ENCODE measurements at places on chromosomes 1 and 21. TPM values are rescaled to one million over a fixed set of nuclear protein-coding genes. Genes with fewer than 3 reads are reported as not detected.
A peak's percentile ranks its signal among the peaks of the same experiment; 100 is the strongest.

Gene TMEM82
- 1.4 TPM for total RNA-seq

Gene NPHS2
- not detected for total RNA-seq

Gene CFHR4
- not detected for total RNA-seq

Gene MAP1LC3C
- total RNA-seq = 3.5 TPM

DNA sequence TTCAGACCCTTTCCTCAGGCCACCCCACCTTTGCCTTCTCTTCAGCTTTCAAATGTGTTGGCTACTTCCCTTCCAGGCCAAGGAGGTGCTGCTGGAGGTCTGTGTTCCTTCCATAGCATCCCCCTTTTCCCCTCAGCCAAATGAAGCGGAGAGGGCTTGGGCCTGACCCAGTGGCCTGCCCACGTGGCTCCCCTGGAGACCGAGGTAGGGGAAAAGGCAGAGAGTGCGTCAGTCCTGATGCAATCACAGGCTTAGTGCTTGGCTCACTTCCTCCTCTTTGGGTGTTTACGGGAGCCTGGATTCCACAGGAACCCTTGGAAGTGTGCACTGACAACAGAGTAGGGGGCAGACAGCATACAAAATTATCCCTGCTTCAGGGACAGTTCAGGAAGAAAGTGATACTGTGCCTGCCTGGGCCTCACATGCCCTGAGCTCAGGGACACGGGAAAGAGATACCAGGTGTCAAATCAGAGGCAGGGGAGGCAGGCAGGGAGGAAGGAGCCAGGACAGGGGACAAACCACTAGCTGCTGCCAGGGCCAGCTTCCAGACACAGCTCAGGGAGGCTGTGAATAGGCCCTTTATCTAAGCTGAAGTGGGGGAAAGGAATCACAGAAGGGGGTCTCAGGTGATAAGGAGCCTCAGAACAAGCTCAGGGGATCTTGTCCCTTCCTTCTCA, 16.6 kb upstream of the PTP4A2 start:
- H3K27ac ChIP-seq = no peak overlapping the region
- no peaks in the 10 kb centered on the region for H3K27me3 ChIP-seq
- no peaks in the 10 kb centered on the region for H3K36me3 ChIP-seq

DNA sequence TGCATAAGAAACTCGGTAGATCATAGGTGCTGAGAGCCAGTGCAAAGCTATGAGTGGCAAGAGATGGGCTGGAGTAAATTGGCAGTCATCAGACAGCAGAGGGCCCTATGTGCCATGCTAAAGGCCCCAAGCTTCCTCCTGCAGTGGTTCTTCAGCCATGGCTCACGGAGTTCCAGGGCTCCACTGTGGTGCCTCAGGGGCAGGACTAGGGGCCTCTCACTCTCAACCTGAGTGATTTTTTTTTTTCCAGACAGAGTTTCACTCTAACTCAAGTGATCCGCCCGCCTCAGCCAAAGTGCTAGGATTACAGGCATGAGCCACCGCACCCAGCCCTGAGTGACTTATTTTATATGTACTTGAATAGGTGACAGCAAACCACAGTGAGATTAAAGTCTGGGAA, 10.4 kb upstream of the GJA8 start:
- no peak overlapping the region for H3K27ac ChIP-seq
- no peak overlapping the region for H3K4me3 ChIP-seq
- no peaks in the 10 kb centered on the region for H3K36me3 ChIP-seq
- H3K27me3 ChIP-seq = no peaks in the 10 kb centered on the region
- peak; percentile 58 for DNase-seq
- no peaks in the 10 kb centered on the region for H3K4me1 ChIP-seq

DNA sequence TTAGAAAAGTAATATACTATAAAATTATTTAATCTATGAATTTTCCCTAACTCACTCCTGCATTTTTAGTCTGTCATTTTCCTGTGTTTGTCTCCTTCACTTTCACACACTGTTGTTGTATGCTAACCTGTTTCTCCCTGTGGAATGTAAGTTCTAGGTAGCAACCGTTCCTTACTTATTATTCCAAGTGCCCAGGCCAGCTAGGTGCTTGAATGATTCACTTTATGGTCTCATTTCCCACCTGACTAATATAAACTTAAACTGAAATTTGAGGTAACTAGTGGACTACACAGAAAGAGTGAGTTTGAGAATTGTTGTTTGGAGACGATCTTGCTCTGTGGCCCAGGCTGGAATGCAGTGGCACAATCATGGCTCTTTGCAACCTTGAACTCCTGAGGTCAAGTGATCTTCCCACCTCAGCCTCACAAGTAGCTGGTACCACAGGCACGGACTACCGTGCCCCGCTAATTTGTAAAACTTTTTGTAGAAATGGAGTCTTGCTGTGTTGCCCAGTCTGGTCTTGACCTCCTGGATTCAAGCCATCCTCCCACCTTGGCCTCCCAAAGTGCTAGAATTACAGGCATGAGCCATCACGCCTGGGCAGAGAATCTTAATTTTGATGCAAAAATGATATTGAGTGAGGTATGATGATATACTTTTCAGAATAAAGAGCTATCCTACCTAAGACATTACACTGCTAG, 1.9 kb downstream of the ZYG11B start:
- no peak overlapping the region for H3K27ac ChIP-seq
- H3K4me1 ChIP-seq = no peaks in the 10 kb centered on the region
- no peaks in the 10 kb centered on the region for H3K27me3 ChIP-seq
- H3K4me3 ChIP-seq = peak overlapping the region; percentile 3

DNA sequence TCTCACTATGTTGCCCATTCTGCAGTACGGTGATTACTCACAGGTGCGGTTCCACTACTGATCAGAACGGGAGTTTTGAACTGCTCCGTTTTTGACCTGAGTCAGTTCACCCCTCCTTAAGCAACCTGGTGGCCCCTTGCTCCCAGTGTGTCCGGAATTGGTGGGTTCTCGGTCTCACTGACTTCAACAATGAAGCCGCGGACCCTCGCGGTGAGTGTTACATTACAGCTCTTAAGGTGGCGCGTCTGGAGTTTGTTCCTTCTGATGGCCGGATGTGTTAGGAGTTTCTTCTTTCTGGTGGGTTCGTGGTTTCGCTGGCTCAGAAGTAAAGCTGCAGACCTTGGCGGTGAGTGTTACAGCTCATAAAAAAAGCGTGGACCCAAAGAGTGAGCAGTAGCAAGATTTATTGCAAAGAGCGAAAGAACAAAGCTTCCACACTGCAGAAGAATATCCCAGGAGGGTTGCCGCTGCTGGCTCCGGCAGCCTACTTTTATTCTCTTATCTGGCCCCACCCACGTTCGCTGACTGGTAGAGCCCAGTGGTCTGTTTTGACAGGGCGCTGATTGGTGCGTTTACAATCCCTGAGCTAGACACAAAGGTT, 17.6 kb upstream of the PARP1 start:
- no peaks in the 10 kb centered on the region for H3K27me3 ChIP-seq
- DNase-seq = no peak
- no peaks in the 10 kb centered on the region for H3K4me1 ChIP-seq
- no peaks in the 10 kb centered on the region for H3K36me3 ChIP-seq

DNA sequence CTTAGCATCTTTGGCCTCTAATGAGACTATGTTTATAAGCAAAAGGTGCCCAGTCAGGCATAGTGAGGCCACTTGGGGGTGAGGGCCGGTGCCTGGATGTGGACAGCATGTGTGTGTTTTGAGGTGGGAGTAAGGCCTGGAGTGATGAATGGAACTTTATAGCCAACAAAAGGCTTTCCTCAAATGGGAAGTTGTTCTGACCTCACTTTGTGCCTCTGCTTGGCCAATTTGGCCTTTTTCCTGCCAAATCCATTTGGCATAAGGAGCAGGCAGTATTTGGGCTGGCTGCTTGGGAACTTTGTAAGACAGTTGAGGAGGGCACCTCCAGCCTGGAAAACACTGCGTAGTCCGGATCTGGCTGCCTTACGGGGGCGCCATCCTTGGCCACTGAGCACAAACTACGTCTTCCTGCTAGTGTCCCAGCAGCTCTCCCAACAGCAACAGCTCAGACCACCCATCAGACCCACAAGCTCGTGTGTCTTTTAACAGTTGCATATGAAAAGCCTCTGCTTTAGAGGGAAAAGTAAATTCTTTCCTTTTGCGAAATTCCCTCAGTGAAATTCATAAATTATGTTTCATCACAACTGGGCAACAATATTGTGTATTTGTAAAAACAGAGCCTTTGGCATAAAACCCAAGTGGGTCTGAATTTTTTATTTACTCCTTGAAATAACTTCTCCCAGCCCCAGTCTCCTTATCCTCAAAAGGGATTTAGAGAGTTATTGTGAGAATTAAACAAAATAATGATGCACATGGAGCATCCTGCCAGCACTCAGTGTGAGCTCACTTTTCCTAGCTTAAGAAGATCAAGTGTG, 322.9 kb downstream of the DISC1 start:
- H3K27ac ChIP-seq = no peak overlapping the region
- no peak overlapping the region for H3K4me3 ChIP-seq
- no peaks in the 10 kb centered on the region for H3K36me3 ChIP-seq
- H3K27me3 ChIP-seq = 0 out of 2 replicates have a peak, but pooled peaks cover 2% of the 10 kb centered on the region
- peaks cover 2% of the 10 kb centered on the region for H3K4me1 ChIP-seq

DNA sequence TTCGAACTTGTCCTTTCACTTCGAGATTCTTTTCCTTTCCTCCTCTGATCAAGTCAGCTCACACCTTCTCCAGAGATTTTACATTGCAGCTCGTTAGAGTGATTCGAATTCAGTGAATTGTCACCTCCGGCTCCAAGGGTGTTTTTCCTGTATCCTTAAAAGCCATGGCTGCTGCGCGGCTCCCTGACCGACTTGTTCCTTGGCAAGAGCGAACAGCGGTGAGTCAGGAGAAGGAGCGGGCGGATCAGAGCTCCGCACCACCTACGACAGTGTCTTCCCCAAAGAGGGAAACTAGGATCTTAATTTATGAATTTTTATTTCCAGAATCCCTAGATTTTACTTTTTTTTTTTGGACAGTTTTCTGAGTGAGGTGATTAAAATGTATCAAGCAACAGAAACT, 204.4 kb upstream of the ADGRL2 start:
- H3K27me3 ChIP-seq = no peaks in the 10 kb centered on the region
- H3K4me1 ChIP-seq = peaks cover 3% of the 10 kb centered on the region
- H3K36me3 ChIP-seq = no peaks in the 10 kb centered on the region
- no peak for DNase-seq
- no peak overlapping the region for H3K27ac ChIP-seq

- no peak for DNase-seq
- H3K4me3 ChIP-seq = no peak overlapping the region
- peaks cover 14% of the 10 kb centered on the region for H3K36me3 ChIP-seq
- no peaks in the 10 kb centered on the region for H3K4me1 ChIP-seq
Measured at GRCh38 chr1:205858141-205858961, 8.4 kb upstream of the PM20D1 start.

GRCh38 chr1:157025856-157026255, 19.7 kb downstream of the ARHGEF11 start:
- 0 out of 2 replicates have a peak, but pooled peaks cover 1% of the 10 kb centered on the region for H3K27me3 ChIP-seq
- H3K4me1 ChIP-seq = no peaks in the 10 kb centered on the region
- no peak overlapping the region for H3K27ac ChIP-seq
- peaks cover 34% of the 10 kb centered on the region for H3K36me3 ChIP-seq
- no peak for DNase-seq
- no peak overlapping the region for H3K4me3 ChIP-seq

- no peaks in the 10 kb centered on the region for H3K4me1 ChIP-seq
- DNase-seq = no peak
- no peak overlapping the region for H3K27ac ChIP-seq
- H3K4me3 ChIP-seq = no peak overlapping the region
Measured at GRCh38 chr1:74799119-74799657, 66.2 kb downstream of the TYW3 start.

GRCh38 chr1:80534606-80535360, 1266.0 kb upstream of the ADGRL2 start:
- DNase-seq = no peak
- H3K4me3 ChIP-seq = no peak overlapping the region
- H3K36me3 ChIP-seq = no peaks in the 10 kb centered on the region
- peaks cover 7% of the 10 kb centered on the region for H3K4me1 ChIP-seq

- H3K4me1 ChIP-seq = peaks cover 3% of the 10 kb centered on the region
- peak overlapping the region; percentile 79 for H3K4me3 ChIP-seq
- H3K27ac ChIP-seq = peak overlapping the region; percentile 53
- no peak for DNase-seq
- no peaks in the 10 kb centered on the region for H3K27me3 ChIP-seq
Measured at GRCh38 chr1:84573481-84573966, 716 bp downstream of the CTBS start.

GRCh38 chr1:156198831-156199349, 5.0 kb downstream of the SLC25A44 start:
- DNase-seq = no peak
- no peaks in the 10 kb centered on the region for H3K27me3 ChIP-seq
- H3K4me1 ChIP-seq = 0 out of 2 replicates have a peak, but pooled peaks cover 7% of the 10 kb centered on the region
- H3K4me3 ChIP-seq = no peak overlapping the region

- H3K4me3 ChIP-seq = no peak overlapping the region
- H3K27ac ChIP-seq = no peak overlapping the region
- H3K36me3 ChIP-seq = peaks cover 2% of the 10 kb centered on the region
- no peaks in the 10 kb centered on the region for H3K4me1 ChIP-seq
- no peaks in the 10 kb centered on the region for H3K27me3 ChIP-seq
- no peak for DNase-seq
Measured at GRCh38 chr1:115565791-115566190, 76.0 kb upstream of the VANGL1 start.

DNA sequence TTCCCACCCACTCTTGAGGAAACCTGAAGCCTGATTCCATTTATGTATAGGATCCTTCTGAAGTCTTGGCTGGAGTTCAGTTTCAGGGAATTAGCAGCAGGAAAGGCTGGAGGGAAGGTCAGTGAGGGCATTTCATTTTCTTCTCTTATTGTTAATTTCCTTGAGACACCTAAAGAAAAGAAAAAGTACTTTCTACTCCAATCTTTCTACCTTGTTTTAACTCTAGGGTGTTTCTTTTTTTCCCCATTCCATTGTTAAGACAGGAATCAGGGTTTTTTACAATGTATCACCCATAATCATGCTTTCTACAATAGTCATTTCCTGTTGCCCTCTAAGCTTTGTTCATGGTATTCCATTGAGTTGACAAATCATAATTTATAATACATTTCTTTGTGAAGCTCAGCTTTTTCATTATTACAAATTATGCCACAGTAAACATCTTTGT, 27.4 kb downstream of the SNRPE start:
- H3K27ac ChIP-seq = no peak overlapping the region
- H3K4me3 ChIP-seq = no peak overlapping the region
- H3K4me1 ChIP-seq = no peaks in the 10 kb centered on the region
- no peaks in the 10 kb centered on the region for H3K27me3 ChIP-seq
- DNase-seq = no peak

DNA sequence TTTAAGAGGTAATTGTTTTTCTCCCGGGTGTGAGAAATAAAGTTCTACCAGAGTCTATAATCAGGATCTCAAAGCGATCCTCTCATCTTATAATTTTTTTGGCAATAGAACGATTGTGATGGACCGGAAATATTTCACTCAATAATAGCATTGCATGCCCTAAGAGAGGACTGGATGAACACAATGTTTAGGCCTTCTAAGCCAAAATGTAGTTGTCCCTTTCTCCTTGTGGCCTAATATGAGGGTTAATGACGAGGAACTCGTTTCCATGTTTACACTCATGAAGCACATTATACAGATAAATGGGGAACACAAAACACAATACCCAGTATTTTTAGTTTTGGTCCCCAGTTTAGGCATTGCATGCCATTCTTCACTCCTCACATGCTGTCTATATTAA, 5.9 kb downstream of the TBX15 start:
- H3K4me3 ChIP-seq = no peak overlapping the region
- no peak for DNase-seq
- H3K4me1 ChIP-seq = peaks cover 3% of the 10 kb centered on the region
- no peaks in the 10 kb centered on the region for H3K36me3 ChIP-seq
- H3K27ac ChIP-seq = no peak overlapping the region
- H3K27me3 ChIP-seq = peaks cover 94% of the 10 kb centered on the region
